ENCODE measurements at places on chromosomes 1 and 21.

GRCh38 chr1:22437573-22437972 lies 14.1 kb upstream of the ZBTB40 start:
- DNase-seq, result no peak

GRCh38 chr1:174204697-174205308 lies 45.5 kb downstream of the RABGAP1L start:
- no peak for DNase-seq

GRCh38 chr1:109573785-109574184 lies 25.4 kb downstream of the GNAI3 start:
- no peak for DNase-seq

DNA sequence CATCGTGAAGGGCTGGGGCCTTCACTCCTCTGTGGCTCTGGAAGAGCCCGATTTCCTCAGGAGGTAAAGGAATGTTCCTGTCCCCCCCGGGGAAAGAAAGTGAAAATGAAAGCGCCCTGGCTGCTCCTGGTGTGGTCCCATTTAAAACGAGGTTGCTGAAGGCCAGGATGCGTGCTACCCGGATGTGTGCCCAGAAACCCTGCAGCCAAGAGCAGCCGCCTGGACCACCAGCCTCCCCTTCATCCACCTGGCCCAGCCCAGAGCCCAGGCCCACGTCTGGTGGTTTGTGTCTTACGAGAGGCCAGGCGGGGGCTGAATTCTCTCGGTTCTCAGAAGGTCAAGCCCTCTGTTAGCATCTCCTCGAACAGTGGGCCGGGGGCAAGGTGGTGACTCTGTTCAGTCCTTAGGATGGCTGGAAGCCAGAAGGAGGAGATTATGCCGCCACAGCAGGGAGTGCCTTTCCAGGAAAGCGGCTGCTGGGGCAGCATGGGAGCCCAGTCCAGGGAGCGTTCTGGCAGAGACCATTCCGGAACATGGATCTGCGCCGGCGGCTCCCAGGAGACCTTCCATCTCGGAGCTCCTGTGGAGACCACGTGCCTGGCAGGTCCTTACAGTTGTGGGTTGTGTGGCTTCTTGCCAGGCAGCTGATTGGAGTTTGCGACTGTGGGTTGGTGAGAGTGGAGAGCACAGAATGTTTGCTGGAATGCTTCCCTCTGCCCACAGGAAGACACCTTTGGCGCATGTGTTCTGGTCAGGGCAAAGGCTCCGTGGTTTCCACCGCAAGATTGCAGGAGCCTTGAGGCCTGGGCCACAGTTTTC lies 1.4 kb downstream of the GUK1 start:
- DNase-seq, result no peak

DNA sequence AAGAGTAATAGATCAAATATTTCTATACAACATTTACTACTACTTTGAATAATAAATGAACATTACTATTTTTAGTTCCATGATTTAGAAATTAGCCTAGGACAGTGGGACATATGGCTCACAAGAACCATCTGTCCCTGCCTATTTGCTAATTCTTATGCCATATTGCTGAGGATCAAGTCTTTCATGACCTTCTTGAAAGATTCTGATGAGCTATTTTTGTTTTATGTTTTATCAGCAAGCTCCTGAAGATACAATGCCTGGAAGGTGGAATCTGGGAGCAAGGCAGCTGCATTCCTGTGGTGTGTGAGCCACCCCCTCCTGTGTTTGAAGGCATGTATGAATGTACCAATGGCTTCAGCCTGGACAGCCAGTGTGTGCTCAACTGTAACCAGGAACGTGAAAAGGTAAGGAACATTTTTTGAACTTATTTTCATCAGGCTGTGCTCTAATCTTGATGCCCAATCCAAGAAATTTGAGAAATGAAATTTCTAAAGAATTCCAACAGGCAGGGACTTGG lies 326.7 kb downstream of the PAPPA2 start:
- DNase-seq, result no peak

DNA sequence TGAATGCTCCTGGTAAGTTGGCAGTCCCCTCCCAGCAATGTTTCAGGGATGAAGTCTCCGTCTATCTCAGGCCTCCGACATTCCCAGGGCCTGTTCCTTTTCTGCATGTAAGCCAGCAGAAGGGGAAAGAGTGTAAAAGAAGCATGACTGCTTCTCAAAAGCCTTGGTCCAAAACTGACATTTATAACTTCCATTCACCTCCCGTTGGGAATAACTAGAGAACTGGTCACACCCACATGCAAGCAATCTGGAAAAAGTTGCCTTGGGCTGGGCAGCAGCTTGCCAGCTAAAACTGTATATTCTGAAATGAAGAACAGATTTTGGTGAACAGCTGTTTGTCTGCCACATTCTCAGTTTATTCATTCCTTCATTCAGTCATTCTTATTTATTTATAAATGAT lies 24.2 kb upstream of the NPL start:
- DNase-seq, result no peak

- DNase-seq, result no peak
Observed at GRCh38 chr1:207072233-207072632, 16.4 kb upstream of the C4BPB start.

GRCh38 chr1:219542828-219543518 lies 69.9 kb downstream of the ZC3H11B start:
- DNase-seq, result no peak
